Ovary (tissue), 10 donors: ENCODE measurements at places on chromosomes 1 and 21.

DNA sequence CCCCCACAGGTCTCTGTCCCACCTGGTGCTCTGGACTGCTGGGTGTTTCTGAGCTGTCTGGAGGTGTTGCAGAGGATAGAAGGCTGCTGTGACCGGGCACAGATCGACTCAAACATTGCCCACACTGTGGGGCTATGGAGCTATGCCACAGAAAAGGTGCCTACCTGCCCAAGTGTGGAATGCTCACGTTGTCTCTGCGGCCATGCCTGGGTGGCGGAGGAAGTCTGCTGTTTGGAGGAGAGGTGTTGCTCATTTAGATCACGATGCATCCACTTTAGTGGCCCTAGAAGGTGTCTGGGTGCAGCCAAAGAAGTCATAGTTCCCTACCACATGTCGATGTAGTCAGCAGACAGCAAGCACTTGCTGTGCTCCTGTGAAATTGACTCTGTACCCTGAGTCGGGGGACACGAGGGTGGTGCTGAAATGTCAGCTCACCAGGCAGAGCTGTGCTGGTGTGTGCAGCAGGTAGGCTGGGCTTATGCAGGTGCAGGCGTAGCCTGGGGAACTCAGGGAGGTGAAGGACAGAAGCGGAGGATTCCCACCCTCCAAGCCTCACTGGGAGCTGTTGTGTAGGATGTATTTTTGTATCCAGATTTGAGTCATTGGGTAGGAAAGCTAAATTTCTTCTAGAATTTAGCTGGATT lies 32.8 kb upstream of the PWP2 start:
- no peak for DNase-seq

DNA sequence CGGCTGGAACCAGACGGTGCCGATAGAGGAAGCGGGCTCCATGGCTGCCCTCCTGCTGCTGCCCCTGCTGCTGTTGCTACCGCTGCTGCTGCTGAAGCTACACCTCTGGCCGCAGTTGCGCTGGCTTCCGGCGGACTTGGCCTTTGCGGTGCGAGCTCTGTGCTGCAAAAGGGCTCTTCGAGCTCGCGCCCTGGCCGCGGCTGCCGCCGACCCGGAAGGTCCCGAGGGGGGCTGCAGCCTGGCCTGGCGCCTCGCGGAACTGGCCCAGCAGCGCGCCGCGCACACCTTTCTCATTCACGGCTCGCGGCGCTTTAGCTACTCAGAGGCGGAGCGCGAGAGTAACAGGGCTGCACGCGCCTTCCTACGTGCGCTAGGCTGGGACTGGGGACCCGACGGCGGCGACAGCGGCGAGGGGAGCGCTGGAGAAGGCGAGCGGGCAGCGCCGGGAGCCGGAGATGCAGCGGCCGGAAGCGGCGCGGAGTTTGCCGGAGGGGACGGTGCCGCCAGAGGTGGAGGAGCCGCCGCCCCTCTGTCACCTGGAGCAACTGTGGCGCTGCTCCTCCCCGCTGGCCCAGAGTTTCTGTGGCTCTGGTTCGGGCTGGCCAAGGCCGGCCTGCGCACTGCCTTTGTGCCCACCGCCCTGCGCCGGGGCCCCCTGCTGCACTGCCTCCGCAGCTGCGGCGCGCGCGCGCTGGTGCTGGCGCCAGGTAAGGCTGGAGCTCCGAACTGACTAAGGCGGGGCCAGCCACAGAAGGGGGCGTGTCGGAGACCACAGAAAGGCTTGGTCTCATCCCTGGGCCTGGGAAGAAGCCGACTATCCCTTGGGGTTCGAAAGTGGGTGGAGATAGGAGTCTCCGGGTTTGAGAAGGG lies 486 bp downstream of the SLC27A3 start:
- peak; percentile 85 for DNase-seq

GRCh38 chr21:46594276-46594675 lies 10.6 kb downstream of the S100B start:
- no peak for DNase-seq

GRCh38 chr21:26366781-26367180 lies 196.2 kb upstream of the APP start:
- DNase-seq = no peak

DNA sequence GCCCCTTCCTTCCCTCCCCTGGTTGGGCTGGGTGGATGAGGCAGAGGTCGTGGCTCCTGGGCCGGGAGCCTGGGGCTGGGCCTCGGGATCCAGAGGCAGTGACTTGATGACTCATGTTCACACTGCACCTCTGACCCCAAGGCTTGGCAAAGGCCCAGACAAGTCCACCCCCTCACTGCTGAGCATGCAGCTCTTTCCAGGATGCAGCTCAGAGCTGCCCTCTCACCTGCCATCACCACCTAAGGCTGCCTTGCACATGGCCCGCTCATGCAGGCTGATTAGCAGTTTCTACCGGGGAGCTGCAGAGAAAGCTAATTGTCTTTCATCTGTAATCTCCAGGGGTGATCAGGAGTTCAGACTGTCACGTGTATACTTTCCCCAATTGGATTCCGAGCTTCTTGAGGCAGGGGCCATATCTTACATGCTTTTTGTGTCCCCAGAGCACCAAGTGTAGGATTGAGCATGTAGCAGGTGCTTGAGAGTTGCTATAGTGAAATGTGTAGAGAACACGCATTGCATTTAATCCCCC lies 62.1 kb downstream of the LRRN2 start:
- DNase-seq = peak; percentile 61

DNA sequence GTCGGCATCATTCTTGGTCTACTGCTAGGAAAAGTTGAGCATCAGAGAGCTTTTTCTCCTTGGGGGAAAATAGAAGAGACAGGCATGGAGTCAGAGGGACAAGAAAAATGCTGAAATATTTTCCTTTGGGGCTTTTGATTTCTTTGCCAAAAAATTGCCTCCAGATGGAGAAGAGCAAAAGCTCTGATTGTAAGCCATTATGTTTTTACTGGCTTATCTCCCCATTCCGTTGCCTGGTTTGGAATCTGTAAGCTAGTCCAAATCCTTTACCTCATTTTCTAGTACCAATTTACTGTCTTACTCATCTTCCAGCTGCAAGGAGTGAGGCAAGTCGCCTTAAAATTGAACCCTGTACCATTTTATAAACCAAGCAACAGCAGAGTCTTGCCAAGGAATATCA lies 23.3 kb upstream of the NBL1 start:
- no peak for DNase-seq

DNA sequence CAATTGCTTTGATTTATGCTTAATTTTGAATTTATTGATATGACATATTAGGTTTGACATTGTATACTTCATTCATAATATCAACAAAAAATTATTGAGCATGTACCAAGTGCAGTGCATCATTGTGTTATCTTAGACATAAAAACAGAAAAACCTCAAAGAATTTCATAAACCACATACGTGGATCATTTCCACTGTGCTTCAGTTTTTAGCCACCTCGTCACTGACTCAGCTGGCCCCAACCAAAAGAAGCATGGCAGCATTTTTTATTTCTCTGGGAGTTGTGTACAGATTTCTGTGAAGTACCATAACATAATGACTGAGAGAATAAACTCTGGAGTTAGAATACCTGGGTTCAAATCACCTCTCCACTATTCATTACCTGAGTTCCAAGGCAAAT lies 95.6 kb upstream of the C1orf87 start:
- DNase-seq = no peak

DNA sequence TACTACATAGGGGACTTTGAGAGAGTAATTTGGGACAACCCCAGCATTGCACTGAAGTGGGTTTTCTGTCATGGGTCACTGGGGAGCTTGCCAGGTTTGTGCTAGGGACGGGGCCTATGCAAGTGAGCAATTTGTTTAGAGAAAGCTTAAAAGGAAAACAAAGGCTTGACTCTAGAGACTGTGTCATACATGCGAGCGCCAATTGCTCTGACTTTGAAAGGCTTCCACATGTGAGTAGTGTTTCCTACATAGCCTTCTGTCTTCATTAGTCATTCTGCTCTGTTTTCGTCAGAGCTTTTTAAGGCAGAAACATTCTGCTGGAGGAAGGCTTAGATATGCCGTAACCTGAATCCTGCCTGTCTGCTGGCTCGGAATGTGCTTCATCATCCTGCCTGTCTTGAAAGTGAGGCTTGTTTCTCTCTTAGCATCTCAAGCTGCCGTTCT lies 28.4 kb downstream of the TRIM45 start:
- DNase-seq = no peak

DNA sequence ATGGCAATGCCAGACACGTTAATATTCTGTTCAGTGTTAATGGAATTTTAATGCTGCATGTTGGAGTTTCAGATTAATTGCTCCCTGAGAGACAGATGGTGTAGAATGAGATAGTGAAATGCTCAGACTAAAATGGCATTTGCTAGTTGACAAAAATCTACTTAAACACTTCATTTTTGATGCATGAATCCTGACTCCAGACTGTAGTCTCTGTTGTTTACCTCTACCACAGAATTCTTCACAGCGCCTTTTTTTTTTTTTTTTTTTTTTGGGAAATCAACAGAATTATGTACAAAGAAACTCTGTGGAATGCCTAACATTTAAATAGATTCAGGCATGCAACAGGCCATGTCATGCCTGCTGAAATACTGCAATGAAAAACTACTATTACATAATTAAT lies 111.3 kb downstream of the PLPPR5 start:
- no peak for DNase-seq

- DNase-seq = no peak
These were observed 12.4 kb downstream of the LEPR start for GRCh38 chr1:65432918-65433317.

DNA sequence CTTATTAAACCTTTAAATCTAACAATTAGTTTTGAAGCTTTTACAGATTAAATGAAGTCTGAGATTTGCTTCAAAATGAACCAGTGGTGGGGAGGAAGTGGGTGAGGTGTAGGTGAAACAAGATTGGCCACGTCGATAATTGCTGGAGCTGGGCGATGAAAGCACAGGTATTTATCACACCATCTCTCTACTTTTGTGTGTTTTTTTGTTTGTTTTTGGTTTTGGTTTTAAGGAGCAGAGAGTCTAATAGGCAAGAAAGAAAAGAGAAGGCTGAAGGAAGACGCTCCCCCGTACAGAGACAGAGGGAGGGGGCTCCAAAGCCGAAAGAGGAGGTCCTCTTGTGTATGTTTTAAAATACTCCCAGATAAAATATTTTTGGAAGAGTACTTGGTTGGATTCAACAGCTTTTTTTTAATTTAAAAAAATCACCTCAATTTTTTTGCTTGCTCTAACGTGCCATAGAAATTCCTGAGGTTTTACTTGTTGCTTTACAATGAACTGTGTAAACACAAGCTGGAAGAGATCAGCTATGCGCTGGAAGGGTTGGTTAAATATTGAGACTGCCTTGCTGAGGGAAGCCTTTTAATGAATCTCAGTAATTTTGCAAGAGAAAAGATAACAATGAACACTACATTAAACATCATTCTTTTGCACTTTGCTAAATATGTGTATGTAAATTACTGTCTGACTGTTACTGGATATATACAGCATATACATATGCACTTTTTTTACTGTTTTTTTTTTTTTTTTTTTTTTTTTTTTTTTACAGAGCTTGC lies 6.7 kb upstream of the LGALS8 start:
- no peak for DNase-seq

DNA sequence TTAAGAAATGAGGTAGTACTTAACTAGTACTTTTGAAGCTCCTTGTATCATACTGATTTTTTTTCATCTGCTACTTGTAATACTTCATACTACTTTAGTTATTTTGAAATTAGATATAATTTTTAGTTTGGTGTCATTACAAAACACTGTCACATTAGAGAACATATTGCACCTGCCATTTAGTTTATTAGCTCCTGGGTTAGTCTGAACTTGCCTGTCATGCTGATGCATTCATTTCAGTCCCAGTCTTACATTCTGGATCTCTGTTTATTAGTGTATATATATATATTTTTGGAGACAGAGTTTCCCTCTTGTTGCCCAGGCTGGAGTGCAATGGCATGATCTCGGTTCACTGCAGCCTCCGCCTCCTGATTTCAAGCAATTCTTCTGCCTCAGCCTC lies 50.3 kb downstream of the DYRK1A start:
- no peak for DNase-seq

DNA sequence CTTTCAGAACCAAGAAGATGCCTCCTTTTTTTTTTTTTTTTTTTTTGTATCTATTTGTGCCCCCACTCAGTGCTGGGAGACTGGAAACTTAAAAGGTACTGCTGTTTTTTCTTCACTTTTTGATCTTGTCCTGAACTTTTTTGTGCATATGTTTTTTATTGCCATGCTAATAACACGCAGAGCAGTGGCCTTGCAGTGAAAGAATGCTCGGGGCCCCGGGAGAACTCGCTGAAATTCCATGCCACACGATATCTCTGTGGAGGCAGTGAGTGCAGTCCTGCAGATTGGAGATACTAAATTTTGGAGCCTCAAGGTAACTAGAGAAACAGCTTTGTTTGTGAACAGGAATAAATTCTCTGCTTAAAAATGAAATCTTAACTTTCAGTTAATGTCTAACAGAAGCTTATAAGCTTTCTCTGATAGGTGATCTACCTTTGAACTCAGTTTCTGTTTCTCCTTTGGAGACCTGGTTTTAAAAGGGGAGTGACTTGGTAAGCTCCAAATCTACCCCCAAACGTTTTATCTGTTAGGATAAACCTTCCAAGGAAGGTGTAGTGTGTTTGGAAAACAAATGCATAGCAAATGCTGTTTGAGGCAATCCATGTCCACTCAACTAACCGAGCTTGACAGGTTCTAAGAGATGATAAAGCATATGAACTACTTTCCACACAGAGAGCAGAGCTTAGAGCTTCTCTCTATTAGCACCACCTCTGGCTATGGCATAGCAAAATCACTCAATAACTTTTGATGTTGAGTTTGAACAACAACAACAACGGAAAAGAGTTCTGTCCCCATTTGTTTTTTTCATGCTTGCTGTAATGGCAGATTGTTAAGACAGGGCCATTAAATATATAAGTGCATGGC lies 113.7 kb upstream of the PLXNA2 start:
- no peak for DNase-seq

GRCh38 chr1:147738129-147738528 lies 22.3 kb downstream of the GJA5 start:
- DNase-seq = no peak

DNA sequence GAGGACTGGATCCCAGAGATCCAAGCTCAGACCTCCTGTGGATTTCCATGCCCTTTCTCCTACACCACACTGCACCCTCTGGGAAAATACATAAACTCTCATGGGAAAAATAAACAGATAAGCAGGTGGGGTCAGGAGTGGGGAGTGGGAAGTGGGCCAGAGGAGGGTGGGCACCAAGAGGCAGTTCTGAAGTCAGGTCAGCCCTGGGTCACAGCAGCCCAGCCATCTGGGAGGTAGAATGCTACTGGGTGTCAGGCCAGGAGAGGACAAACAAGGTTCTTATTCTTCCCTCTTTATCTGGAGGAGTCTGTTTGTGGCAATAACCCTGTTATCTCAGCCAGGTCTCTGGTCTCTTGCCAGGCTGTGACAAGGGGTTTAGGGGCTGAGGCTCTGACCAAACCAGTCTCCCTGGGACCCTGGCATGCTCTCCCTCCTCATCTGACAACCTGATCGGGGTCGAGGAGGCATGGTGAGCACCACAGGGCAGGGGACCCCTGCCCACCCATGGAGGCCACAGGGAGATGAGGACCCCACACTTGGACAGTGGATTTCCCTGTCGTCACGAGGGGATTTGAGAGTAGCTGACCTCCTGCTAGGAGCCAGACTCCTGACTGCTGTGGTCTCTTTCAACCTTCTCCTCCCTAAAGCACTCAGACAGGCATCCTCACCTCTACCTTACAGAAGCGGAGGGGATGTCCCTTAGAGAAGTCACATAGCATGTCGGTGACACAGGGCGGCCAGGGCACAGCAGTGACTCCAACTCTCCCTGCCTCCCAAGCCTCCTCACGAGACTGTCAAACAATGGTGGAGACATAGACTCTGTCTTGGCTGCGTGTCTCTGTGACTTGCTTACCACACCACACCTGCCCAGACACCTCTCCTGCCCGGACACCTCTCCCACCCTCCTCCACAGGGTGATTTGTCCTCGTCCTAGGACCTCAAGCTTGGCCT lies 51.3 kb upstream of the IFFO2 start:
- DNase-seq = no peak
